Spleen (tissue), 13 donors: ENCODE measurements at places on chromosomes 1 and 21. TPM values are rescaled to one million over a fixed set of nuclear protein-coding genes. Genes with fewer than 3 reads are reported as not detected.

Gene WDR3
- total RNA-seq, result 12.8 TPM

Gene CHRM3
- total RNA-seq, result 3.8 TPM

Gene PDE4DIP
- 47.9 TPM for total RNA-seq

Gene VPS13D
- total RNA-seq, result 85.8 TPM

Gene KRTAP12-2
- total RNA-seq, result not detected

Gene COL8A2
- total RNA-seq, result 11.1 TPM

Gene KCNJ15
- total RNA-seq, result 32.6 TPM

Gene CCDC185
- not detected for total RNA-seq

Gene DRAM2
- total RNA-seq, result 146 TPM

Gene PPM1J
- total RNA-seq, result 1.8 TPM

Gene DYNLT4
- not detected for total RNA-seq

Gene MYOM3
- not detected for total RNA-seq

- DNase-seq, result no peak
Observed at GRCh38 chr1:243842978-243843511, 7.0 kb downstream of the AKT3 start.

DNA sequence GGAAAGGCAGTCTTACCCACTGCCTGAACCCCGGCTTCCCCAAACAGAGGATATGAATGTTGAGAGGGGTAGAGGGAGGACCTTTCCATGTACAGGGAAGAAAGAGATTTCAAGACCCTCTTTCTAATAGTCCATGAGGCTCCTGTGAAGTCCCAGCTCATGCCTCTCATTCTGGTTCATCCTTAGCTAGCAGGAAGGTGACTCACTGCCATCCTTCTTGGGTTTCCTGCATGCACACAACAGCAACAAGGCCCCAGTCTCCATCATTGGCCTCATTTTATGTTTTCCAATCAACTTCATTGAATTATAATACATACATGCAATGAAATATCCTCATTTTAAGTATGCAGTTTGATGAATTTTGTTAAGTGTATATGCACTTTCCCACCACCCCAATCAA, 46.2 kb downstream of the SYT2 start:
- no peak for DNase-seq

GRCh38 chr1:177948336-177948972, 21.4 kb downstream of the SEC16B start:
- no peak for DNase-seq

DNA sequence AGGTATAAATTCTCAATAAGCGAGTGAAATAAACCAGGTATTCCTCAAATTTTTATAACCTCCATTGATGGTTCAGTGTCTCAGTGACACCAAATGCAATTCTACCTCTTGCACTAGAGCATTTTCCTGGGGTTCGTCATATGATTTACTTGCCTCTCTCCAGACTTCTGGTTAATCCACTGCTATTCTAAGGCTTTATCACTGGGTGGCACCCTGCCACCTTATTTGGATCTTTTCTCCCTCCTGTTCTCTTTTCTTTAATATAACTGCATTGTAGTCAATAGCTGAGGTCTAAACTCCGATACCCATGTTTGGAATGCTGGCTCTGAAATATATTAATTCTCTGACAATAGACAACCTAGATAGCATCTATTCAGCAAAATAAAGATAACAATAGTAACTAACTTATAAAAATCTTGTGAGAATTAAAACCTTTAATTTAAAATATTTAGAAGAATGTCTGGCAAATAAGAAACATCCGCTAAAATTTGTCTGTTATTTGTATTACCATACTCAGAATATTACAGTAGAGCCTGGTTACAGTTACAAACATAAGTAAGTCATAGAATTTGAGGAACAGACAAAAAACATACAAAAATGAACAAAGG, 436.4 kb downstream of the PLA2G4A start:
- DNase-seq, result no peak

DNA sequence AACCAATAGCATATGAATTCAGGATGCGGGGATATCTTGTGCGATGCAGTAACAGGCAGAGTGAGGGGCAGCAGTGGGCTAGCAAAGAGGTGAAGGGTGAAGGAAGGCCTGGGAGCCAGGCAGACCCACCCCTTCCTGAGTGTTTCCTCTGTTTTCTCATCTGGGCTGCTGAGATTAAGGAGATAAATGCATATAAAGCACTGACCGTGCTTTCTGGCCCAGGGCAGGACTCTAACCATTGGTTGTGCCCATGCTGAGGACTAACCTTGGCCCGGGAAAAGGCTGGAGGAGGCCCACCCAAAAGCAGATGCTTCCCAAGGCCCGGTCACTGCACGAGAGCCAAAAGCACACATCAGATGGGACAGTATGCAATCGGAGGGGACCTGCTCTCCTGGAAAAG, 87.6 kb downstream of the PSMG1 start:
- DNase-seq, result no peak

GRCh38 chr1:114272593-114272992, 118.9 kb upstream of the SYT6 start:
- no peak for DNase-seq

- no peak for DNase-seq
Observed at GRCh38 chr21:32499249-32500055, 85.9 kb downstream of the TCP10L start.

DNA sequence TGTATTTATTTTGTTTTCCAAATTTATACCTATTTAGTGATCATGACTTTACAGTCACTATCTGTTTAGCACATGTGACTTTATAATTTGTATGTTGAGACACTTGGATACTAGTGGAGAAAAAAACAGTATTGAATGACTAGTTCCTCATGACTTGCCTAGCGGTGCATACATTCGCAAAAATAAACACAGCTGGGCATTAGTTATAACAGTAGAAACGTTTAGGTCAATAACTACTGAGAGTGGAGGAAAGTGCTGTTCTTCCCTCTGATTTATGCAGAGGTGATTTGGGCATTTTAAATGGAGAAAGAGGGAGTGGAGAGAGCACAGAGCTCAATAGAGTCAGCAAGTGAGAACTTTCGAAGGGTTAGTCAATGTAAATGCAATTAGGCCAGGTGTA, 1679.0 kb upstream of the B3GALT2 start:
- DNase-seq, result no peak

- DNase-seq, result no peak
Observed at GRCh38 chr21:41916888-41917433, 36.9 kb downstream of the C2CD2 start.

- DNase-seq, result no peak
Observed at GRCh38 chr1:30675289-30675688, 48.1 kb downstream of the MATN1 start.

DNA sequence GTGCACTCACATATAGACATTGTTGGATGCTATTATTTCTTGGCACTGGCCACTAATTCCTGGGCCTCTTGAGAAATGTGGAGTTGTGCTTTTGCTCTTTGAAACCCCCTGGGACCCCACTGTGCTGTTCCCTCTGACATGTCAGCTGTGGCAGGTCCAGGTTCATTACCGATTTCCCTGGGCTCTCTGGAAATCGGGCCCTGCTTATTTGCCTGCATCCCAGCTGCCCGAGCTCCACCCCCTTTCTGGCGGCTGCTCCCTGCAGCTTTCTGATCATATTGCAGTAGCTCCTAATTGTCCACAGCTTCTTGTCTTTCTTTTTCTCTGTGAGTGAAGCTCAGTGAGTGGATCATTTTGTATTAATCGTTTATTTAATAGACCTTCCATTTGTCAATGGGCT, 183.7 kb upstream of the FAM78B start:
- DNase-seq, result no peak

GRCh38 chr1:215458104-215458503, 109.0 kb upstream of the KCTD3 start:
- no peak for DNase-seq

- DNase-seq, result no peak
Observed at GRCh38 chr1:242245255-242245654, 246.4 kb upstream of the MAP1LC3C start.

- DNase-seq, result no peak
Observed at GRCh38 chr21:31326522-31327242, 17.4 kb downstream of the TIAM1 start.
